ENCODE measurements at places on chromosomes 16 and 17.

- DNase-seq, result no peak
- no peak within 1 kb of the TSS for H3K4me3 ChIP-seq
- H3K4me1 ChIP-seq, result no peaks in the 10 kb centered on the region
- H3K27ac ChIP-seq, result no peak within 1 kb of the TSS
- H3K27me3 ChIP-seq, result no peaks in the 10 kb centered on the region
Measured at GRCh38 chr16:4556112-4556511, at the start of gene C16orf96. Gene C16orf96, plus strand, starts transcription at chr16:4556340. Its CDS starts 150 bp downstream, at chr16:4556490.

DNA sequence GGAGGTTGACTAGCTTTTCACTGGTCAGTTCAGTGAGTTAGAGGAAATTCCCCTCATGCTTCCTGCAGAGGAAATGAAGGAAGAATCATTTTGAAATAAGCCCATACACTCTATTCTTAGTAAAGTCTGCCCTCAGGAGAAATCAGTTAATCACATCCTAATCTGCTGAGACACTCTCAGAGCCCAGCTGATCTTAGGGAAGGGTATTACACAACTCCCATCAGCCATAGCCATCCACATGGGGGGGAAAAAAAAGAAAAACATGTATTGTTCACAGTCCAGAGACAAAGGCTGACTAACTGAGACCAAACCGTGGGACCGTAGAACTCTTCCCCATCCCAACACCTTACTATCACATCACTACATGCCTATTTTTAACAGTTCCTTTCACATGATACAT lies 722.3 kb downstream of the CDH8 start:
- H3K27me3 ChIP-seq, result no peaks in the 10 kb centered on the region
- H3K27ac ChIP-seq, result no peak overlapping the region
- no peaks in the 10 kb centered on the region for H3K36me3 ChIP-seq
- H3K4me1 ChIP-seq, result no peaks in the 10 kb centered on the region

DNA sequence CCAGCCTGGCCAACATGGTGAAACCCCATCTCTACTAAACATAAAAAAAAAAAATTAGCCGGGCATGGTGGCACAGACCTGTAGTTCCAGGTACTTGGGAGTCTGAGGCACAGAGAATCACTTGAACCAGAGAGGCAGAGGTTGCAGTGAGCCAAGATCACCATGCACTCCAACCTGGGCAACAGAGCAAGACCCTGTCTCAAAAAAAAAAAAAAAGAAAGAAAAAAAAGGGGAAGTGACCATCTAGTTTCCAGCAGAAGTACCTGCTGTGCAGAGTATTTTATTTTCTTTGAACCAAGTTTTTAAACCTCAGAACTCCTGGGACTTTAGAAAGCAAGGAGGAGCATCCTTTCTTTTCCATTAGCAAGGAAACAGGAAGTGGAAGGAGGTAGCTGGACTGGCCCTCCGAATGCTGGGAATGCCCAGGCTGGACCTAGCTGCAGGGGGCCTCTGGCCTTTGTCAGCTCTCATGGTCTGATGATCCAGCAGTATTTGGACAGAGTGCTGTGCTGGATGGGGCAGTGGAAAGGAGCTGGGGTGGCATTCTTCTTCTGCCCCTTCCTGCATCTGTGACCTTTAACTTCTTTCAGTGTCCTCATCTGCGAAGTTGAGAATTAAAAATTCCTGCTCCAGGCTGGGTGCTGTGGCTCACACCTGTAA lies 6.6 kb downstream of the GID4 start:
- peaks cover 82% of the 10 kb centered on the region for H3K36me3 ChIP-seq
- H3K4me3 ChIP-seq, result no peak overlapping the region
- no peak overlapping the region for H3K27ac ChIP-seq
- H3K27me3 ChIP-seq, result no peaks in the 10 kb centered on the region

DNA sequence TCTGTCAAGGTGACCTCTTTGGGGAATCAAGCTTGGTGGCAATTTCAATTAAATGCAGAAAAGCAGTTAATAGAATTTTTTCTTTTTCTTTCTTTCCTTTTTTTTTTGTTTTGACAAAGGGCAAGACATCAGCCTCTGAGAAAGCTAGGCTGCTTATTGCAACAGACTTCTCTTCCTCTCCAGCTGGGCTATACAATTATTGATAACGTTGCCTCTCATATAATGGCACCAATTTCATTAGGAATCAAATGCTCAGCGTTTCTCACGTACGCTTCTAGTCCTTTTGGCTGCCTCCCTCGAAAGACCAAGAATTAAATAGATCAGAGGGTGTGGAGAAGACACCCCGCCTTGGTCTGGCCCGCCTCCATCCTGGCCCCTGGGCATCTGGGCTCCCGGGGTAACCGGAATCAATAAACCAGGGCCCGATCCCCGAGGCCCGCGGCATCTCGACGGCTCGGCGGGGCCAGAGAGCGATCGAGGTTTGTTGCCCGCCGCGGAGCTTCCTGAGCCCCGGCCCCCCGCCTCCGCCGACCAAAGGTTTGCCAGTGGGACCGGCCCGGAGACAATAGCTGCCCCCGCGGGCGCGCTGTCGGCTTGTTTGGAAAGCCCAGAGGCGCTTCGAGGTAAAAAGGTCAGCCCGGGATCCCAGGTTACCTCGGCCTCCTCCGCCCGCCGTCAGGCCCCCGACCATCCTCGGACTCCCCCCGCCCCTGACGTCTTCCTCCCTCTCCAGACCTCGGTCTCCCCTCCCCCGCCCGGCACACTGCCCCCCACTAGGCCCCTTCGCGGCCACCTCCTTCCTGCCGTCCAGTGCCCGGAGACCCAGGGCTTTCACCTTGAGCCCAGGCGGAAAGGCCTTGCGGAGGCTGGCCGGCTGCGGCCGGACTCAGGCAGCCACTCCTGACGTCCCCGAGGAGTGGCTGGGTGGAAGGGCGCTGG lies 3.9 kb downstream of the HOXB1 start:
- peak; percentile 95 for DNase-seq
- H3K27me3 ChIP-seq, result peaks cover 89% of the 10 kb centered on the region
- H3K27ac ChIP-seq, result peak overlapping the region; percentile 55
- H3K4me3 ChIP-seq, result no peak overlapping the region
- H3K4me1 ChIP-seq, result peaks cover 6% of the 10 kb centered on the region

DNA sequence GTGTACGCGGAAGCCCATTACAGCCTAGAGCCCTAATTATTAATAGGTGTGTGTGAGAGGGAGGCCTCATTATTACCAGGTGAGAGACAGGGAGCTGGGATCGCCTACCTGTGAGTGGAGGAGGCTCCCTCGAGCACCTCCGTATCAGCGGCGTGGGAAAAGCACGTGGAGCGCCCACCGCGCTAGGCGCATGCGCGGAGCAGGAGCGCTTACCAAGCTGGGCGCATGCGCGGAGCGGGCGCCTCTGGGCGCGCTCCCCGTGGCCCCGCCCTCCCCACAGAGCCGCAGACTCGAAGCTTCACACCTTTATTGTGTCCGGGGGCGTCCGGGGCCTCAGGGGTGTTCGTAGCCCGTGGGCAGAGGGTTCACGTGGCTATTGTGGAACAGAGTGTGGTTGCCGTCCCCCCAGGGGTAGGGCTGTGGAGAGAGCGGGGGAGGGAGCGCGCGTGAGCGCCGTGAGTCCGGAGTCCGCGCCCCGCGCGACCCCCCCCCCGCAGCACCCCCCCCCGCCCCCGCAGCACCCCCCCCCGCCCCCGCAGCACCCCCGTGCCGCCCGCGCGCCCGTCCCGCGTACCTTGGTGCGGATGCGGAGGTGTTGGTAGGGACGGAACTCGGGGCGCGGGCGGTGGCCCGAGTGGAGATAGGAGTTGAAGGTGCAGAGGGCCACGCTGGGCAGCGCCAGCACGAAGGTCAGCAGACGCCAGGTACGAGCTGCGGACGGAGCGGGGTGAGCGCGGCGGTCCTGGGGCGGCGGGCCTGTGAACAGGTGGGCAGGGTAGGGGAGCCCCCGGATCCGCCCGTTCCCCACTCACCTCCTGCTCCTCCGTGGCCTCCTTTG lies 500 bp downstream of the COX6A2 start:
- peaks cover 4% of the 10 kb centered on the region for H3K4me1 ChIP-seq
- H3K4me3 ChIP-seq, result no peak overlapping the region
- peak; percentile 61 for DNase-seq
- H3K36me3 ChIP-seq, result no peaks in the 10 kb centered on the region
- H3K27ac ChIP-seq, result no peak overlapping the region

- no peaks in the 10 kb centered on the region for H3K4me1 ChIP-seq
- H3K27ac ChIP-seq, result no peak overlapping the region
- no peaks in the 10 kb centered on the region for H3K27me3 ChIP-seq
- peaks cover 18% of the 10 kb centered on the region for H3K36me3 ChIP-seq
- DNase-seq, result no peak
- H3K4me3 ChIP-seq, result no peak overlapping the region
Measured at GRCh38 chr16:69784586-69784985, 22.5 kb downstream of the WWP2 start.

GRCh38 chr17:31437720-31438400 lies 46.4 kb downstream of the RAB11FIP4 start:
- H3K27me3 ChIP-seq, result no peaks in the 10 kb centered on the region
- H3K4me1 ChIP-seq, result no peaks in the 10 kb centered on the region
- no peaks in the 10 kb centered on the region for H3K36me3 ChIP-seq
- no peak for DNase-seq
- H3K27ac ChIP-seq, result no peak overlapping the region

Data from endodermal cell (in vitro differentiated cells).